ENCODE measurements at places on chromosomes 6 and 20.
A peak's percentile ranks its signal among the peaks of the same experiment; 100 is the strongest.

DNA sequence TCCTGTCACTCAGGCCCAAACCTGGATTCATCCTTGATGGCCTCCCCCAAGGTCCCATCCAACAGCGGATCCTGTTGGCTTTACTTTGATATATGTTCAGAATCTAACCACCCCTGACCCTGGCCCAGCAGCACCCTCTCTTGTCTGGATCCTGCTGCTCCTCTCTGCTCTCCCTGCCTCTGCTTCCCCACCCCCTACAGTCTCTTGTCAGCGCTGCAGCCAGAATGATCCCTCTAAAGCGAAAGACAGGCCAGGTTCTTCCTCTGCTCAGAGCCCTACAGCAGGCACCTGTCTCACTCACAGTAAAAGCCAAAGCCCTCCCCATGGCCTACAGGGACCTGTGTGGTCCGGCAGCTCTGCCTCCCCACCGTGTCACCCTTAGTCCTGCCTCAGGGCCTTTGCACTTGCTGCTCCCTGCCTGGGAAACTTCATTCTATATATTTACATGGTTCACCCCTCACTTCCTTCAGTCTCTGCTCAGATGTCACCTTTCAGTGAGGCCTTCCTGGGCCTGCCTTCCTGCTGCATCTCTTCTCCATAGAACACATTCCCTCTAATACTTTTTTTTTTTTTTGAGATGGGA is 37.4 kb upstream of the KCNB1 start:
- DNase-seq = no peak

DNA sequence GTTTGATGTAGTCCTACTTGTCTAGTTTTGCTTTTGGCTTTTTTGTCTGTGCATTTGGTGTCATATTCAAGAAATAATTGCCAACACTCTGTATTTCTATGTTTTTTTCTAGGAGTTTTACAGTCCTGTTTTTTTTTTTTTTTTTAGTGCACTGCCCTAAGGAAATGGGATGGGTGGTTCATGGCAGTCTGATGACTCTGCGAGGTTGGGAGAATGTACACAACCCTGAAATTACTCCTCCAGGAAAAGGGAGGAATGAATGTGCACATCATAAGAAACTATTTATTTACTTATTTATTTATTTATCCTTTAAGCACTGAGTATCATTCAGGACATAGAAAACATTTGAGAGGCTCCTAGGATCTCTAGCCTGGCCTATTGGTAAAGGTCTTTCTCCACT is 15.2 kb upstream of the SLC17A5 start:
- no peak for DNase-seq

- no peak for DNase-seq
These were observed 765.9 kb downstream of the BCKDHB start for GRCh38 chr6:80872199-80872950.

DNA sequence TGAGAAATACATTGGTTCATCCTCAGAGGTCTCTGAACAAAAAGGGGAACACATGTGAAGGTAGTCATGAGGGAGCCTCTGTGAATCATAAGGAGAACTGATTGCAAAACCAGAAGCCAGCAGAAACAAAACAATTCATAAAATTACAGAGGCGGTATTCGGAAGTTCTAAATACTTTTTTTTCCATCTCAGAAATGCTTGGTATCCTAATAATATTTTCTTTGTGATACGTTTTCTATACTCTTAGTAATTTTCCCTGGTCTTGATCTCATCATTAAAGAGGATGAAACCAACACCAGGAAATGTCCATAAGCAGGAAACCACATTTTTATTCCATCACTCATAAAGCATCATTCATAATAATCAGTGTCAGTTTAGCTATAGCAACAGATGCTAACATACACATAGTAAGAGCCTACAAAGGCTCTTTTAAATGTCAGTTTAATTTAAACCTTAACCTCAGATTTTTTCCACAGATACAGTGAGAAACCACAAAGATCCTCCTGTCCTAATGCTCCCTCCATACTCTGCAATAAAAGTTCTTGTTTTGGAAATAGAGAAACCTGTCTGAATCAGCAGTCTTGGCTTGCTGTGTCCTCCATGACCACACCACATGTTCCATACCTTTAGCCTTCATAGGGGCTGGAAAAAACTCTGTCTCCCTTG is 29.2 kb downstream of the SGK1 start:
- peak; percentile 91 for DNase-seq

DNA sequence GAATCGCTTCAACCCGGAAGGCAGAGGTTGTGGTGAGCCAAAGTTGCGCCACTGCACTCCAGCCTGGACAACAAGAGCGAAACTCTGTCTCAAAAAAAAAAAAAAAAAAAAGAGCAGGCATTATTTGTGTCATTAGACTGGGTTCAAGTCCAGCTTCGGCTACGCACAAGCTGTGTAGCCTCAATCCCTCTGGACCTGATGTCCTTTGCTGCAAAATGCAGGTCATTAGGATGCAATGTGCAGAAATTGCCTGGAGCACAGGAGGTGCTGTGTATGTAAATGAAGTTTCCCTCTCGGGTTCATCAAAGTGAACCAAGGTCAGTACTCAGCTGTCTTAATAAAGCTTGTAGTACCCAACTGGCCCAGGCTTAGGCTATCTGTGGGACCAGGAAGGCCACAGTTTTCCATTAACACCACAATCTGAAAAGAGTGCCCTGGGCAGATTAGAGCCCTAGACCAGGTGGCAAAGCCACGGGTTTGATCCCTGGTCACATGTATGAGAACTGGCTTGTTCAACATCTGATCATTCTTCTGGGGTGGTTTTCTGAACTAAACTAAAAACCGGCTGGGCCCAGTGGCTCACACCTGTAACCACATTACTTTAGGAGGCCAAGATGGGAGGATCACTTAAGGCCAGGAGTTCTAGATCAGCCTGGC is 155.3 kb downstream of the ZMYND8 start:
- DNase-seq = no peak

Data from CD14-positive monocyte (primary cell).